Activated CD8-positive, alpha-beta memory T cell treated with anti-CD3 and anti-CD28 coated beads for 4 hours (primary cell): ENCODE measurements at places on chromosomes 11 and 22.

GRCh38 chr11:45079943-45080719, 66.3 kb upstream of the PRDM11 start:
- peak; percentile 25 for DNase-seq

- no peak for DNase-seq
Measured at GRCh38 chr11:29685361-29685760, 331.5 kb downstream of the KCNA4 start.

GRCh38 chr11:78526497-78527146, 48.0 kb downstream of the NARS2 start:
- DNase-seq: no peak

DNA sequence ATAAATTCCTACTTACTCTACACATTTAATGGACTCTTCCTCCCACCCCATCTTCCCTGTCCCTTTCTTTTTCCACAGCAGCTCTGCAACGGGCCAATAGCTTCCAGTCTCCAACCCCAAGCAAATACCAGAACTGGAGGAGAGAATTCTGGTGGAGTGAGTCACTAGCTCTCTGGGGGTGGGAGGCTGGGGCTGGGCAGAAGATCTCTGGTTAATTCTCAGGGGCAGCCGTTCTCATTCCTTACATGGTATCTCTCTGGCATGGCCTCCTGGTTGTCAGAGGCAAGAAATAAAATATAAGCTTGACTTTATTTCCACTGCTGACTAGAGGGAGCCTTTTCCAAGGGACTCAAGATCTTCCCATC, 90.4 kb upstream of the PARVA start:
- DNase-seq: no peak

- DNase-seq: no peak
Measured at GRCh38 chr11:56783448-56784041, 35.0 kb upstream of the OR9G4 start.

- DNase-seq: no peak
Measured at GRCh38 chr22:20909543-20910303, 7.5 kb upstream of the CRKL start.

- no peak for DNase-seq
Measured at GRCh38 chr11:2099516-2100349, 39.5 kb downstream of the IGF2 start.

DNA sequence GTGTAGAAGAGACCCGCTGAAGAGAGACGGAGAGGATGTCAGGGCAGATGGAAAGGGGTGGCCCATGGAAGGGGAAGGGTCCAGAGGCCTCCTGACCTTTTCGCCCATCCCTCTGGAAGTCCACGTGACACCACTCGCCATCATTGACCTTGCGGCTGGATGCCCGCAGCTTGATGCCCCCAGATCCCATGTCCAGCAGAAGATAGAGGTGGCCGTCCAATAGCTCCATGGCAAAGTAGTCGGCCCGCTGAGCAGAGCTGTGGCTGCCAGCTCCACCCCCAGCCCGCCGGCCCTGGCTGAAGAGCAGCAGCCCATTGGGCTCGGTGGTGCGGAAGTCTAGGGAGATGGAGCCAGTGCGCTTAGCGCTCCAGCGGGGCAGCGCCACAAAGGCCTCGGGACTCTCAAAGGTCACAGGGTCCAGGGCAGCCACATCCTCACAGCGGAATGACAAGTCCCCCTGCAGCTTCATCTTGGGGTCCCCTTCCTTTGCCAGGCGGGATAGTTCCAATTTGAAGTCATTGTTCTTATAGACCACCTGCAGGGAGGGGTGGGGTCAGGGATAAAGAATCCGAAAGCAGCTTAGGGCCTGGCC, 55.7 kb downstream of the NRXN2 start:
- DNase-seq: no peak

DNA sequence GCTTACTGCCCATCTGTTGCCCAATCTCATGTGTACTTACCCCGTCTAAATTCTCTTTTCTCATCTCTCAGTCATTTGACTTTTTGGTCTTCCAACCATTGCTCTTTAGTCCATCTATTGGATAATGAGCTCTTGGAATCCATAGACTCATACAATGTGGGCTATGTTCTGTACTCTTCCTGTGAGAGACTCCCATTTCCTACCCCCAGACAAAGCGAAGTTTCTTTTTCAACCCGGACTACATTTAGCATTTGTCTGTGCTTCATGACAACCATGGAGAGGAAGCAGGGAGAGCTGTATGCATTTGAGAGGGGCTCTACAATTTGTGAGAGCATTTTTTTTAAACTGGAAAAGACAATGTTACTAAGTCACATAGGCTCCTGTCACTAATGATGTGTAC, 4.0 kb upstream of the ARHGAP42 start:
- DNase-seq: no peak

- DNase-seq: no peak
Measured at GRCh38 chr11:1487091-1487850, 692 bp upstream of the MOB2 start.

DNA sequence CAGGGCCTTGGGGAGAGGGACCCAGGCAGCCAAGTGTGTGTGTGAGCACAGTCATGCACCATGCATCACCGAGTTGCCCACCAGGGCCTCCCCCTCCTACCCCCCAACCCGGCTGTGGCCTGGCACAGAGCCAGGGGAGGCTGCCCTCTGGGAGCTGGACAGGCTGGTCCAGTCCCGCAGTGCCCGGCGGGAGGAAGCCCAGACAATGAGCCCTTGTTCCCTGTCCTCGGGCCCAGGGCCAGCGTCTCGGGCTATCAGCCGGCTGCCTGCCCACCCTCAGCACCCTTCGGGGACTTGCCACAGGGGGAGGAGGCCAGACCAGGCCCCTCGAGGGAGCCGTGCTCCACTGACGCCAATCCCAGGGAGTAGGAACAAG, 4.5 kb downstream of the LRRC75B start:
- no peak for DNase-seq

DNA sequence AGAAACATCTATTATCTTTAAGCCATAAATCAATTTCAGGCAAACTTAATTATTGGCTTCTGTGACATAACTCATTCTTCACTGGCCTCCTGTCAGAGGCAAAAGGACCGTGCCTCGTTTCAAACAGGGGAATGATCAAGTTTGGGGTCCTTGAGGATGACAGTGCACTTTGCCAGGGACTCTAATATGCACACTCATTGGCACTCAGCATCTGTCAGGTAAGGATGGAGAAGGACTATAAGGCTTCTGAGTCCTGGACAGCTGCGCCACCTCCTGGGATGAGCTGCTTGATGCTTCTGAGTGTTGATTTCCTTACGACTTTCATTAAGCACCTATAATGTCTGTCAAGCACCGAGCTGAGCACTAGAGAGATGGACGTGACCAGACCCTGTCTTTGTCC, 20.2 kb downstream of the BPIFC start:
- DNase-seq: no peak

- DNase-seq: no peak
Measured at GRCh38 chr22:44907765-44908737, 101.8 kb downstream of the PHF21B start.

DNA sequence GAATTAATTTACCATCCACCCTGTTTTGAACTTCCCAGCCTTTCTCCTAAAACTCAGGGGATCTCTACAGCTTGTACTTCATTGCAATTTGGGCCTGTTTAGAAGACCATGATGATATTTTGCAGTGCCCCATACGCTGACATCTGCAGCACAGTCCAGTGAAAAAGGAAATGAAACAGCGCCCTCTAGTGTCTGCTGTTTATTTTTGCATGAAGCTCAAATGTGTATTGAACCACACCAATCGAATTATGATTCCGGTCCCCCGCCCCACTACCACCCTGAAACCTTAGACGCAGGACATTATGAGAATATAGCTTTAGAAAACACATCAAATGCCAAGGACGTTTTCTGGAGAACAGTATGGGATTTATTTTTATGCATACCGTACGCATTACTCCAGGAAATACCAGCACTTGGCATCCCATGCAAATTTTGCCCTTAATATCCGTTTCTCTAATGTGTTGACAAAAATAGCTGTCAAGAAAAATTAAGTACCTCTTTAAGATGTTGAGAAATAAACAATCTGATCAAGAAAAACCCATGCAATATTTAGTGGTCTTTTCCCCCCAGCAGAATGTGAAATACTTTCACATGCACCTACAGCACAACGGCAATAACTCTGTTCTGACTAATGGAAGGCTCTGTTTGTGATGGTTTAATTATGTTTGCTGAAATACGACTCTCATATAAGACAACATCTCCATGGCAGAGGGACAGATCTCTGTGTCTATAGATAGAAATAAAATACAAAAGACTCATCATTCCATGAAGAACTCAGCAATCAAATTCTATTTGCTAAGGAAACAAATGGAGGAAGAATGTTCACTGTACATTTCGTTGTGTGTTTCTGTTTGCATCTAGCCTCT, 93.9 kb downstream of the TECTA start:
- DNase-seq: peak; percentile 22

- no peak for DNase-seq
Measured at GRCh38 chr22:28582806-28583205, 96.8 kb downstream of the TTC28 start.

DNA sequence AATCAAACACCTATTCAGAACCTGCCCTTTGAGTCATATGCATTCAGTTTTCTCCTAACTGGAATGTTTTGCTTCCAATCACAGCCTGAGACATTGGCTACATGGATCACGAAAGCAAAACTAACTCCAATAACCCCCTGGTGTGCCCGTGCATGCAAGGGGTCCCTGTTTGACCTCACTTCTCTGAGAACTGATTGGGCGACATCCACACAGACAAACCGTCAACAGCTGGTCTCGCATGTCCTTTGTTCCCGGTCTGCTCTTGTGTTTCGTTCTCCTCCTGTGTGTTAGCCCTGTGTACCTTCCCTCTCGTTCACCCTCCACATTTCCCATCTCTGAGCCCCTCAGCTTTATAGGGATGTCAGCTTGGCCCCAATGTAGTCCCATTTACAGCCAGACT, 67.2 kb upstream of the TTC12 start:
- DNase-seq: no peak

DNA sequence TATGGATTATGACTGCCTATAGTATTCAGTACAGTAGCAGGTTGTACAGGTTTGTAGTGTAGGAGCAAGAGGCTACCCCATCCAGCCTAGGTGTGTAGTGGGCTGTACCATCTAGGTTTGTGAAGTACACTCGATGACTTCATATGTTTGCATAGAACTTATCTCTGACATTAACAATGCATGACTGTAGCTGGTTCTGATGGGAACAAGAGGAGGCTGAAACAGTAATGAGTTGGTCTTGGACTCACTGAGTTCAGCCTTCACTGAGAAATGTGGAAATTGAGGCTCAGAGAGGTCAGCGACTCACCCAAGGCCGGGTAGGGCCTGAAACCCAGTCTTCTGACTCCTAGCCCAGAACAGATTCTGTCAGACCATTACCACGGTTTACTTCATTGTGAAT, 13.0 kb downstream of the MYO7A start:
- DNase-seq: no peak

GRCh38 chr22:35043252-35043933, 22.6 kb upstream of the ISX start:
- no peak for DNase-seq

DNA sequence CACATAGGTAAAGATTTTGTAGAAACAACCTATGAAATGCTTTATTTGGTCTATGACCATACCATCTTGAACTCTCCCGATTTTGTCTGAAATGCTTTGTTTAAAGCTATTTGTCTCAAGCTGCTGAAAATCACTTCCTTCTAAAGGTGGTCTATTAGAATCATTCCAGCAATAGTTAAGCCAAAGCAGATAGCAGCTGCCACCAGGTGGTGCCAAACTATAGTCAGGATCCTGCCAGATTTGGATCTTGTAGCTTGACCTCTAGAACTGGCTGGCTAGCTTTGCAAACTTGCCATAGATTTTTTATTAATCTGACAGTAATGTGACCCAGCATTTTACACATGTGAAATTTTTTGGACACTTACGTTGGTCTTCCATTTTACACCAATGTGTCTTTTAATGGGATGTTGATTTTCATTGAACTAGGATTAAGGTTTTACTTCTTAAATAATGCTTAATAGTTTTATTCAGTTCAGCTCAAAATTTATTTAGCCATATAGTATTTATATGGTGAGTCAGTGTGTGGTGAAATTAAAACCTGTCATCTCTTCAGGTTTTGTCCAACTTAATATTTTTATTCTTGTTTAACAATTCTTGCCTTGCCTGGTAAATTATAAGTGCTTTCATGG, 19.7 kb downstream of the CTR9 start:
- no peak for DNase-seq

- DNase-seq: no peak
Measured at GRCh38 chr11:5367448-5368074, 16.1 kb upstream of the OR51M1 start.

DNA sequence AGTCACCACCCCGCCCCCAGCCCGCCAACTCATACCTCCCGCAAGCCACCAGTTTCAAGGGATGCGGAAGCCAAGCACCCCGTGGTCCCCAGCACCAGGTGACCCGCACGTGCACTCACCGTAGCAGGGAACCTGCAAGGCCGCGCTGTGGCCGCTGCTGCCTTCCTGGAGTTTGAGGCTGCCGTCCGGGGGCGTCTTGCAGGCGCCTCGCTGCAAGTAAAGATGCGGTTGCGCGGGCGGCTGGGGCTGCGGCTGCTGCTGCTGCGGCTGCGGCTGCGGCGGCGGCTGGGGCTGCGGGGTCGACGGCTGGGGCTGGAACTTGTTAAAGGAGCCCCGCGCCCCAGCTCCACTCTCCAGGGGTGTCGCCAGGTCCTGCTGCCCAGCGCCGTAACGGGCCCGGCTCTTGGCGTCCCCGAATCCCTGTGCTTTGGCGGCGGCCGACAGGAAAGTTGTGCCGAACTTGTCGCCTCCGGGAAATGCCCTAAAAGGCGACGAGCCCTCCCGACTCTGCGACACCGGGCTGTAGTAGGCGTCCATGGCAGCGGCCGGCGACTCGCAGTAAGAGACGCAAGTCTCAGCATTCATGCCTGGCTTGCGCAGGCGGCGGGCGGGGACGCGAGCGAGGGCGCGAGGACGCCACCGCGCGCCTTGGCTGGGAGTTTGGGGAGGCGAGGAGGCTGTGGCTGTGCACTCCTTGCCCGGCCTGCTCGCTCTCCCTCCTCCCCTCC, at the start of gene ALX4:
ALX4 (minus strand) TSS at position 662 of the 728 bp plus-strand sequence; CDS start at position 585, 77 bp downstream.
- no peak for DNase-seq

DNA sequence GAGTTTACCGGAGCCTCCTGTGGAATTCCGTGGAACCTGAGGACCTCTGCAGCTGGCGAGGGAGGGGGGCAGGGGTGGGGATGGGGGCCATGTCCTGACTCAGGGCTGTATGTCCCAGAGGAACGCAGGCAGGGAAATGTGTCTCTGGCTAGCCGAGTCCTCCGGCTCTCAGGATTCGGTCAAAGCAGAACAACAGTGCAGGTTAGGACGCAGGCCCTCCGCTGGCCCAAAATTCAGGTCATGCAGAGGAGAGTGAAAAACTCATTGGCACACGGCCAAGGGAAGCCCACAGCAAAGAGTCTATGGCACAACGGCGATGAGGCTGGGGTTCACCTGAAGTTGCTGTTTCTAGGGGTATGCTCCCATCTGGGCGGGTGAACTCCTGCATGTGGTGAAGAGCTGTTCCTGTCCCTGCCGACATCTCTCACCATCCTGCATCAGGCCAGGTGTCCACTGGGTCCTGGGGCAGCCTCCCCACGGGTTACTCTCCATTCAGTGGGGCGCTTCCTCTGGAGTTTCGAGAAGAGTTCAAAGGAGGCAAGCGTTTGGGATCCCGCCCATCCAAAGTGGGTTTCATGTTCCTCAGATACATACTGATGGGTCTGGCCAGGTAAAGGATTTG, 1055.3 kb downstream of the BRD1 start:
- DNase-seq: no peak
